ELF-1 (cell line): ENCODE measurements at places on chromosomes 7 and 10.

- no peak for DNase-seq
Observed at GRCh38 chr7:52311886-52312285, 723.5 kb upstream of the POM121L12 start.

DNA sequence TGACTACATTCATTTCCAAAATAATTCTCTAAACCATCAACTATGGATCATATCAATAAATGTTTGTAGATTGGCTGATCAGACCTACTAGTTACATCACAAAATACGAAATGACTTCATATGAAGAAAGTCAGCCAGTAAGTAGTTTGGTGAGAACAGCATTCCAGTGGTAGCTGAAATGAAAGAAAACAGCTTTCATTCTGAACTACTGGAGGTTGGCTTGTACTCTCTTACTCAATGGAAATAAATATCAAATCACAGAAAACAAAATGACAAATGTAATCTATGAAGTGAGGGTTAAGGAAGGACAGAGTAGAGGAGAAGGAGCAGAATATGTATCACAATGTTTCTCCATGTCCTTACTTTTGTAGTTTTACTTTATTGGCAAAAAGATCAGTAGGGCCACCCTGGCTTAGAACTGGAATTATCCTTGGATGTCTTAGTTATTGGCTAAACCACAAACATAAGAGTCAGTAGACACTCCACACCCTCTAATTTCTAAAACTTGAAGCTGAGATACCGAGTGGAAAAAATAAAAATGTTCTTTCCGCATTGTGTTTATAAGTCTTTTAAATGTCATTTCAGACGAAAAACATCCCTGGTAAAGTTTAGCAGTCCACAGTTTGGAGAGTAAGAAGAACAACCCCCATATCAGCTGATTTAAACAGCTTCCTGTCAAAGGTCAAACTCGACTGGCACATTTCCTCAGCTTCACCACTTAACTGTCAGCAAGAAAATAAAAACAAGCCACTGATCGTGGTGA, 74.0 kb upstream of the DGKI start:
- DNase-seq, result no peak

DNA sequence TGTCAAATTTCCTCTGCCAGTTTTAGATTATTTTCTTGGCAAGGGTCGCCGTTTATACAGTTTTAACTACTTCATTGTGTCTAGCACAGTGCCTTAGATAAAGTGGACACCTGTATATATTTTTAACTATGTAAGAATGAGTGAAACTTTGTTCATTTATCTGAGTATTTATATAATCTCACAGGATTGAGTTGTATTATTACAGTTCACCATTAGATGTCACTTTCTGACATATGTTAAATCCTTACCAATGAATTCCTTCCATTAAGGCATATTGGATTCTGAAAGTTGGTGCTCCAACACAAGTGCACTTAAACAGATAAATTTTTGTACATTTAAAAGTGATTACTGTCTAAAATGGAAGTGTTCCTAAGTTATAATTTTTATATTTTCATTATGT, 43.0 kb downstream of the ZMYND11 start:
- no peak for DNase-seq

- no peak for DNase-seq
Observed at GRCh38 chr7:140304191-140304799, 94.0 kb downstream of the SLC37A3 start.

DNA sequence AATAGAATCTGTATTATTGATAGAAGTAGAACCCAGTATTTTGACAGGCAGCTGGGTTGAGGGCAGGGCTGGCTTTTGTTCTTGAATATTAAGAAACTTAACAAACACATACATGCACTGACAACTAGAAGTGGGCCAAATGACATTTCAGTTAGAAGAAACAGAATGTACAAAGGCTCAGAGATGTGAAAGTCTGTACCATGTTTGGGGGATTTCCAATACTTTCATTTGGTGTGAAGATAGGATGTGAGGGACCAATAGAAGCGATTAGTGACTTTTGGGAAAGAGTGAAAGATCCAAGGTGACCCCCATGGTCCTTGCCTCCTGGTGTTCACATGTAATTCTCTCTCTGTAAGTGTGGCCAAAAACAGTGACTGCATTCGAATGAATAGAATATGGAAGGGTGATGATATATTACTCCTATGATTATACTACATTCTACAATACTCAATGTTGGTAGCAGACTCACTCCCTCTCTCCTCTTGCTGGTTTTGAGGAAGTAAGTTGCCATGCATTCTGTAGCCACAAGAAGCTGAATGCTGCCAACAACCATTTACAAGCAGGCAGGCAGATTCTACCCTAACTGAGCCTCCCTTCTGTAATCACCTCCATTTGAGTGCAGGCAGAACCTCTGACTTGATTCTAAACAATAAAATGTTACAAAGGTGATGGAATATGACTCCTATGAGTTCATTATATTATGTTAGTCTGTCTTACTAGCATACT, 151.4 kb downstream of the TMEM168 start:
- no peak for DNase-seq

DNA sequence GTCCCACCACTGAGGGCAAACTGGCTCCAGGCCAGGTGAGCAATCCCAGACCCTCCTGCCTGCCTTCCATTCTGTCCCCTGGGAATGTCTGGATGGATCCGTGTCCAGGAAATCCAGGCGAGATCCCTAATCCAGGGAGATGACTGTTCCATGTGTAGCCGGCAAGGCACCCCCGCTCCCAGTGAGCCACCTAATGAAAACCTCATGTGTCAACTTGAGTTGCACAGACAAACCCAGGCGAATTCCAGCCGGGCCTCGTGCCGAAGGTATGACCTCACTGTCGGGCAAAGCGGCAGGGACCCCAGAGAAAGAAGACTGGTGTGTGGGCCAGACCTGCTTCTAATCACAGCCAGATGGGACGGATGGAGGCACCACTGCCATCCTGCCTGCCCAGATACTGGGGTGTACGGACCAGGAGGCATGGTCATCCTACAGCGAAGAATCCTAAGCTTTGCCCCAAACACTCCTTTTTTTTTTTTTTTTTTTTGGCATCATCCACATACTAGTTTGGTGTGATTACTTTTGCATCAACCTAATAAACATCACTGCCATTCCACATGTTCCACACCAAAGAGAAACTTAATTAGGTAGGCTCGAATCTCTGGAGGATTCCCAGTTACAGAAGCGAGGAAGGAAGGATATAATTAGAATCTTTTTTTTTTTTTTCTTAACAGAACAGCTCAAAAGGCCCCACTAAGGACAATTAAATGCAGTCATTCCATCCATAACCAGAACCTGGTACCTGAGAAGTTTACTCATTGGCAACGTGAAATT, 313.1 kb downstream of the CALN1 start:
- peak; percentile 3 for DNase-seq

- DNase-seq, result no peak
Observed at GRCh38 chr7:158784270-158784669, 45.0 kb downstream of the ESYT2 start.

DNA sequence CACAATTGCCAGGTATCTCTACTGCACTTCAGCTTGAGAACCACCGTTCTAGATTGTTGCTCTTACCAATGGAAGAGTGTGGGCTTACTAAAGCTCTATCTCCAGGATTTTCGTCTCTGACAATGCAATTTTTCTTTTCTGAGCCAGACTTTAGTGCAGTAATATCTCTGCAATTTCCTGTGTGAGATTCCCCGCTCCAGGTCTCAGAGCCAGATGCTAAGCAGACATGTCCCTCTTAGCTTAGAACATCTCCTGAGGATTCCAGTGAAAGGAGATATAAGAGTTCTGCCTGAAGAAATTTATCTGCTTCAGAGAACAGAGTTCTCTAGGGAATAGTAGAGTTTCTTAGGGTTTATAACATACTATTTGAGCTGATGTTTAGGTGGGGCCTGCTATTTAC, 82.0 kb downstream of the SND1 start:
- no peak for DNase-seq

DNA sequence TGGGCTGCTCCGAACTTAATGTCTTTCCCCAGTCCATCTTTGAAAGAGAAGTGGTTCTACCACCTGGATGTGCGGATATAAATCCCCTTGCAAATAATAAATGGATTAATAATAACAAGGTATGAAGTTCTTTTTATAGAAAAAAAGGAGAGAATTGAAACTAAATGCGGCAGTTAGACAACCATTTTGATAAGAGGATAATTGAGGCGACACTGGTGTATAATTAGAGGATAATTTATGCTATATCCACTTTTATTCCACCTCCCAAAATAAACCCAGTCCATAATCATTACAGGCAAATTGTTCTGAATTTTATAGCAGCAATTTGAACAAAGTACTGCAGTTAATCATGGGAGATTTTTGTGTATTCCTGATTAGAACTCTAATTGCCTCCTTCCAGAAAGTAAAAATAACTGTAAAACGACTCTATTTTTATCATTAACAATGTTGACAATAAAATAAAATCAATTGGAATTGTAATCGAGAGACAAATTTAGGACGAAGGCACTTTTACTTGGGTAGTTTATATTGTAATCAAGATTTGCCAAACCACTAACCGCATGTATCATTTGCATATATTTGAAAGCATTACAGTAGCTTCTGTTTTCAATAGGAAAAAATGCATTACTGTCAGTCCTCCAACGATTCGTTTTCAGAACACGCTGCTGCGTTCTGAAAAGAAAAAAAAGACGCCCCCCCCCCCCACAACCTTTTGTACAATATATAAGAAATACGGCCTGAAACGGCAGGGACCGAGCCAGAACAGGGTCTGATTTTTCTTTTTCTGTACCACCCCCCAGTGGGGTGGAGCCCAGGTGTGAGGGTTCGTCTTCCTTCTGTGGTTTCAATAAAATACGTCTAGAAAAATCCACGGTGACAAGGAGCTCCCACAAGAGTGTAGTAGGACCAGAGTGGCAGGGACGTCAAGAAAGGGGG, 838 bp upstream of the DLX6 start:
- DNase-seq, result no peak

DNA sequence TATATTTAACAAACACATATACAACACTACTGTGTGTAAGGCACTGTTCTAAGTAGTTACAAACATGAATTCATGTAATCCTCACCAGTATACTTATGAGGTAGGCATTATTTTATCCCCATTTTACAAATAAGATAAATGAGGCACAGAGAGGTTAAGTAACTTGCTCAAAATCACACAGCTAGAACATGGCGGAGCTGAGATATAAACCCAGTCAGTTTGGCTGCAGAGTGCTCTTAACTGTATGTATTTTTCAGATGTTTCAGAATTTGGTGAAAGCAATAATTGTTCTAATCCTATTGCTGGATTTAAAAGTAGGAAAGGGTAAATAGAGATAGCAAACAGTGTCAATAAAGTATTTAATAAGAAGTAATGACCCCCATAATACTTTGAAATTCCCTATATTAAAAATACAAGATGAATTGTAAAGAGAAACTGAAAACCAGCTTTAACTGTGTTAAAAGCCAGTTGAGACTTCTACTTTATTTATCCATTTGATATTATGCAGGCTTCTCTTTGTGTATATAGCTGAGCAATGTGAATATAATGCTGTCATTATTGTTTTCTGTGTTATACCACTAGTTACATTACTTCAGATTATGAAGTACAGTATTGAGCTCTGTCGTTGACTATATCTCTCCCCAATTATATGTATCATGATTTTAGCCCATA, 32.3 kb upstream of the RPA3 start:
- DNase-seq, result no peak
